ENCODE measurements at places on chromosomes 16 and 17.

GRCh38 chr17:75832164-75832651 is 12.0 kb downstream of the UNC13D start:
- no peak for DNase-seq

DNA sequence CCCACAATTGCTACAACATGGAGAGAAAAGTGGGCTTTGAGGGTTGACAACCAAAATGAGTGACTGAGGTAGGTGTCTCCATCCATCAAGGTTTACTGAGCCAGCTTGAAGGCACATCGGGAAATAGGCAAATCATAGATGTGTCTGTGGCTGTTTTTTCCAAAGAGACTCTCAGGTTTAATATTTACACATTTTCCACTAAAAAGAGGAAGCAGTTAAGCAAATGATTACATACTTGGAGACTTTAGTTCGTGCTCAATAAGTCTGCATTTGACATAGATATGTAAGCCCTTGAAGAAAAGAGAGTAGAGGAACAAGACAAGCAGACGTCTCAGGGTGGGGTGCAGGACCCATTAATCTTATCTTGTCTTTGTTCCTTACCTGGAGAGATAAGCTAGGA is 148.9 kb upstream of the COX10 start:
- no peak for DNase-seq

DNA sequence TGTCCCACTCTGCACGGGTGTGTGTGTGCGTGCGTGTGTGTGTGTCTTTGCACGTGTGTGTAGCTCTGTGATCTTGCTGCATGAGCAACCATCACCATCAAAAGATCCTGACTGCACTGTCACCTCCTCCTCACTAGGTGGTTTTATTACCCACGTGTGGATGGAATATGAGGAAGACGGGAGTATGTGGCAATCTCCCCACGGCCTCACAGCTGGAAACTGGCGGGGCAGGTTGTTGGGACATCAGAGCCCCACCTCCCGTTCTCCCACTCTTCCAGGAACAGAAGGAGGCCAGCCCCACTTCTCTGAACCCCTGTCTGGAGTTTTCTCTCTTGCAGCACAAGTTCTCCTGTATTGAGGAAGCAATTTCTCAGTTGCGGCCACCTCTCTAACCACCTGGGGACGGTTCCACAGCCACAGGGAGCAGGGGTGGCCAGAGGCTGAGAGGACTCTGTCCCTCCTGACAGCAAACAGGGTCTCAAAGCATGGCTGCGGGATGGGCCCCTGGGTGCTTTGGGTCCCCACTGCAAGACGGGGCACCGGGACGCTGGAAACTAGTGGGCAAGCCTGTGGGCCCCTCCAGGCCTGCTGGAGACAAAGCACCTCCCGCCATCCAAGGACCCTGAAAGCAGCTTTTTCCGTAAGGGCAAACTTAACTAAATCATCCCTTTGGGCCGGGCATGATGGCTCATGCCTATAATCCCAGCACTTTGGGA is 27.9 kb upstream of the ATP2C2 start:
- no peak for DNase-seq

GRCh38 chr17:37710344-37710886 is 34.4 kb downstream of the HNF1B start:
- DNase-seq: no peak

- no peak for DNase-seq
Observed at GRCh38 chr16:87966685-87967185, 15.5 kb downstream of the BANP start.

DNA sequence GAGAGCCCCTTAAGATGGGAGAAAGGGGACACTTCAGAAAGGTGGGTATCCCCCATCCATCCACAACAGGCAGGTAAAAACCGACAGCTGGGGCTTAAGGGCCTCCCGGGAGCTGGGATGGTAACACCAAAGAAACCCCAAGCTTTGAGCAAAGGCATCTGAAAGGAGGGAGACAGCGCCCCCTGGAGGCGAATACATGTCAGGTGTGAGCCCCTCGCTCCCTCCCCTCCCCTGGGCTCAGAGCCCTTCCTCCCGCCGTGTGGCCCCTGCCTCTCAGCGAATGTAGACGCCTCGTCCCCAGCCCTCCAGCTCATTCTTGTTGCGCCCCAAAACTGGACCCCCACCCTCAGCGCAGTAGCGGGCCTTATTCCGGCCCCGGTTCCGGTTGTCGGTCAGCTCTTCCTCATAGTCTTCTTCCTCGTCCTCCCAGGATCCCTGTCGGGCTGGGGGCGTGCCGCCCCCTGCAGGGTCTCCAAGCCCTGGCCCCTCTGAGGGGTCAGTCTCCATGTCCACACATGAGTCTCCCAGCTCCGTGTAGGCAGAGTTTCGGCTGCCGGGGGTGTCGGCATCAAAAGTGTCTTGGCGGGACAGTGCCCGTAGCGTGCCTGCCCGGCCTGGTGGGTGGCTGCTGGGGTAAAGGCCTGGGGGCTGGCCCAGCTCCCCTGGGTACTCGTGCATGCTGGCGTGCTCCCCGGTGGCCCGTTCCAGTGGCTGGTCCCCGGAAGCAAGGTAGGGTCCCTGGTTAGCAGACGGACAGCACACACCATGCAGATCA is 9.1 kb upstream of the ARL5C start:
- DNase-seq: no peak

DNA sequence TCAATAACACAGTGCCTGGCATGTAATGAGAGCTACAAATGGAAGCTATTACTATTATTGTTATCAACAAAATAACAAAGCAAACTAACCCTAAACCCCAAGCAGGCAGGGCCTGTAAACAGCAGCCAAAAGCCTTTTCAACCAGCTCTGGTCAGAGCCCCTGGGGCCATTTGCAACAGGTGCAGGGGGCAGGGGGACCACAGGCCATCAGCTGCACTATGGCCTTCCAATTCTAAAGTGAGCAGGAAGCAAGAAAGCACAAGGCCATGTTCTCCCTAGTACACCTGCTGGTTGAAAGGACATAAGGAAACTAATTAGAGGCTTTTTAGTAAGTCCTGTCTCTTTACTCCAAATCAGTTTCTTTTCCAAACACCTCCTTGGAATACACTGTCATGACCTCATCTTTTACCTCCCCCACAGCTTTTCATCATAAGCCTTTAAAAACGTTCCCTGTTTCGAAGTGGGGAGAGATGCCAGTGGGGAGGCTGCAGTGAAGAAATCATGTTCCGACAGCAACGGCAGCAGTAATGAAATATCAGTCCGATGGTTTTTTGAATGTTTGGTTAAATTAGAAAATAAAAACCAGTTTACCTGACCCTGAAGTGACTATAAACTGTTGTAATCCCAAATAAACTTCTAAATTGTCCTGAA is 68.4 kb upstream of the GSG1L start:
- no peak for DNase-seq

GRCh38 chr16:30949650-30950515 is 1.0 kb downstream of the ORAI3 start:
- DNase-seq: no peak

DNA sequence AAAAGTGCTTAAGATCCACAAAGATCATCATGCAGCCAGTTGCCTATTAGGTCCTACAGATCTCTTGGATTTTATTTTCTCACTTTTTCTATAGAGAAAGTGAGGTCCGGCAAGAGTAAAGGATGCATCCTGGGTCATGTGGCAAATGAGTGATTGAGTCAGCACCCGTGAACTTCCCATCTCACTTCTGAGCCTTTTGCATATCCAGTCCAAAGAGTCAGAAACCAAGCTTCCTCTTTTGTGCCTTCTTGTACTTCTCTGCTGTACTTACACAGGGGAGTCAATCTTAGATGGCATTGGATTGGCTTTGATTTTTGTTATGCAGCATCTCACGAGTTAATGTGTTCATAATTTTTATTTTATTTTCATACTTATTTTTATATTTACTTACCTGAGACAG is 114.2 kb upstream of the IRX5 start:
- DNase-seq: no peak

DNA sequence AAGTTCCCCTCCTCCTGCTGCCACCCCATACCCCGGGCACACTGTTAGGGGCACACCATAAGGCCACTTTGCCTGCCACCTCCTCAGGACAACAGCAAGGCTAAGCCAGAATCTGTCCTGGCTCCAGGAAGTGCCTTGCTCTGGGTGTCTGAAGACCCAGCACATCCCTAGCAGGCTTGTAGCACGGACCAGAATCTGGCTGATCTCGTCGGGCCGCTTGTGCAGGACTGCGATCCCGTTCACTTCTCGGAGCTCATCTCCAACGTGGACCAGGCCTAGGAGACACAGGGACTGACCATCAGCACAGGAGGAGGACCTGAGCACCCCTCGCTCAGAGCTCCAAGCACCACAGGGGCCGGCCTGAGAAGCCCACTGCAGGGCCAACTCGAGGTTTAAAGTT is 7.4 kb downstream of the MPP3 start:
- DNase-seq: no peak

DNA sequence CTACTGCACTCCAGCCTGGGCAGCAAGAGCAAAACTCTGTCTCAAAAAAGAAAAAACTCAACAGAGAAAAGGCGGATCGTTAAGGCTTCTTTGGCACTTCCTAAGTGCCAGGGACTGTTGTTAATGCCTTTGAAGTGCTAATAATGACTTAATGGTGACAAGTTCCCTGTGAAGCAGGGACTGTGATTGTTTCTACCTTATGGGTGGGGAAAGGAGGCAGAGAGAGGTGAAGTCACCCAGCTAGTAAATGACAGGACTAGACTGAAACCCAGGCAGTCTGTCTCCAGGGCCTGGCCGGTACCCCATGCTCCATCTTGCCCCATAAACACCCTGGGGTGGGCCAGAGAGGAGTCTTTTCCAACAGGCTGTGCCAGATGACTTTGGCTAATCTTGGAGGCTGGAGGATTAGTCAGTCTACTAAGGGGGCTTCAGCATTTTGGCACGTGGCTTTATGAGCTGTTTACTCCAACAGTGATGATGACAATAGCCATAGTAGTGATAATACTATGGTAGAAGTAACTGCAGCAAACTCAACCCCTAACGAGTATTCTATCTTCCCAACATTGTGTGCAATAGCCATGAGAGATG is 26.9 kb downstream of the ABCC1 start:
- no peak for DNase-seq

DNA sequence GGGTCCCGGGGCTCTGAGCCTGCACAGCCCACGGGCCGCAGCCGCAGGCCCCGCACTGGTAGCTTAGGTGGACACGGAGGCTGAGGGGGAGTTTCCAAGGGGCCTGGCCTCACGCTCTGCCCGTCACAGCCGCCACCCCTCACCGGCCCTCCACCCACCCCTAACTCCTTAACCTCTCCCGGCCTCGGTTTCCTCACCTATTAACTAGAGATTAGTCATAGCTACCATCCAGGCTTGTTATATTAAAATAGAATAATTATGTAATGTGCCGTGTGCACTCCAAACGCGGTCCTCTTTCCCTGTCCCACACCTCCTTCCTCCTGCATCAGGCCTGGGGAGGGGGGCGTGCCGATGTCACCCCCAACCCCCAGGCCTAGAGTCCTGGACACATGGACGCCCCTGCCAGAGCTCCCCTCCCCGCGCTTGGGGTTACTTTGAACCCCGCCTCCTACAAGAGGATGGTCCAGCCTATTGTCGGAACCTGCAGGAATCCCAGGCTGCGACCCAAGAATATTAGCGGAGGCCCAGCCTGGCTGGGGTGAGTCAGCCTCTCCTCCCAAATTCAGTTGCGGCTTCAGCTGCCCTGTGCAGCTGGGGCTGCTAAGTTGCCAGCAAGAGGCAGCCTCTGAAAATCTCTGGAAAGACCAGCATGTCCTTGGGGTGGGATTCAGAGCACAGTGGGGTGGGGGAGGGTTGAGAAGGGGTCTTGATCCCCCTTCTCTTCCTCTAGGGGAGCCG is 17.3 kb downstream of the SOCS3 start:
- DNase-seq: no peak

GRCh38 chr17:67689534-67690177 is 28.1 kb upstream of the NOL11 start:
- DNase-seq: peak; percentile 5

DNA sequence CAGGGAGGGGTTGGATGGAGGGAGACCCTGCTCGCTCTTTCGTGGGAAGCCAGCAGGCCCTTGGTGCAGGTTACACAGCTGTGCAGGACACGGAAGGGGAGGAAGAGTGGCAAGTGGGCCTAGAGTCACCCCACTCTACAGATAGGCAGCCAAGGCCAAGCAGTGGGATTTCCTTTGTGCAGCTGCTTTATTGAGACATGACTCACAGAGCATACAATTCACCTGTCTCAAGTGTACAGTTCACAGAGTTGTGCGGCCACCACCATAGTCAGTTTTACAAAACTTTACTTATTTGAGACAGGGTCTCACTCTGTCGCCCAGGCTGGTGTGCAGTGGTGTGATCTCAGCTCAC is 91.2 kb upstream of the CIBAR2 start:
- DNase-seq: no peak

DNA sequence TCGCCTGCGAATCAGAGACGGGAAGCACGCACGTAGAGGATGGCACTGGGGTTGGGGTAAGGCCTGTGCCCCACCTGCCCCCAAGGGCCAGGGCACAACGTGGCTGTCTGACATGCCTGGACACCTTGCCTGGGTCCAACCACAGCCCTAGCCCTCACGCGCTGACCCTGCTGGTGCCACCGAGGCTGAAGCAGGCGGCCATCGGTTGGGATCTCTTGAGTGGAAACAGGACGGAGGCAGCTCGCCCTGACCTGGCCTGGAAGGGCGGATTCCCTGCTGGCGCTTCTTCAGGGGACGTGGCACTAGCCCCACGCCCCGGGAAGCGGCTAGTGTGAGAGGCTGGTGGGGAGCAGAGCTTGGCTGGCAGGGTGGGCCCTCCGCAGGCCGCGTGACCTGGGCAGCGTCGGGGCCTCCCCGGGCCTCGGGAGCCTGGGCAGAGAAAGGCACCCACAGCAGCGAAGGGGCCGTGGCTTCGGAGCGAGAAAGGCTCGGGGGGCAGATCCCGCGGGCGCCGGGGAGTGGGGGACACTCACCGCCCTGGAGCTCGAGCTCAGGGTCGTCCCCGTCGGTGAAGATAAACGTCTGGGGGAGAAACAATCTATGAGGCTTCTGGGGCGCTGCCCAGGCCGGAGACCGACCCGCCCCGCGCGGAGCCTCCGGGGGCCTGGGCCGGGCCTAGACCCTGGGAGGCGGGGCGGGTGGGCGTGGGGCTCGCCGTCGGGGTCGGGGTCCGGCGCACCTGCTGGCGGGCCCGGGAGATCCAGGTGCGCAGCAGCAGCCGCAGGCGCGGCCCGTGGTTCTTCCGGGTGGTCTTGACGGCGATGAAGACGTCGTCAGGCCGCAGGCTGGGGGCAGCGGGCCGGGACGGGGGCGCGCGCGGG is 610 bp downstream of the RFNG start:
- DNase-seq: no peak

- DNase-seq: no peak
Observed at GRCh38 chr16:89153848-89154271, 17.7 kb upstream of the CDH15 start.

GRCh38 chr17:38745545-38745944 is 2.6 kb downstream of the PCGF2 start:
- DNase-seq: no peak

- DNase-seq: no peak
Observed at GRCh38 chr16:19165101-19165500, 2.9 kb upstream of the SYT17 start.

- DNase-seq: no peak
Observed at GRCh38 chr16:11556945-11557720, 29.6 kb downstream of the LITAF start.

GRCh38 chr16:88639231-88640038 is 1.1 kb downstream of the IL17C start:
- DNase-seq: no peak

GRCh38 chr16:50261707-50262235 is 4.6 kb upstream of the ADCY7 start:
- no peak for DNase-seq

GRCh38 chr17:42855048-42855596 is 4.1 kb downstream of the AOC3 start:
- DNase-seq: no peak

All from HS-27A (cell line).